Thoracic aorta (tissue), 2 donors: ENCODE measurements at places on chromosomes 11 and 22. TPM values are rescaled to one million over a fixed set of nuclear protein-coding genes. Genes with fewer than 3 reads are reported as not detected.

Gene NAALADL1
- 25.8 TPM for total RNA-seq

Gene APIP
- total RNA-seq: 25.0 TPM

Gene OR51B2
- not detected for total RNA-seq

Gene CASP1
- 10.1 TPM for total RNA-seq

Gene UPB1
- 1.5 TPM for total RNA-seq

Gene TIGD3
- not detected for total RNA-seq

Gene FOSL1
- total RNA-seq: 143 TPM

Gene SLC7A4
- total RNA-seq: not detected

Gene CRKL
- total RNA-seq: 42.1 TPM

Gene POU2AF2
- not detected for total RNA-seq

Gene TMEM191C
- total RNA-seq: 0.27 TPM

Gene CALCA
- total RNA-seq: not detected

Gene DRD2
- total RNA-seq: not detected

Gene MAP6
- total RNA-seq: 16.4 TPM

Gene CD81
- 498 TPM for total RNA-seq

Gene LYVE1
- total RNA-seq: 81.5 TPM

Gene PRODH
- 16.0 TPM for total RNA-seq

Gene P4HA3
- 5.7 TPM for total RNA-seq

Gene KLHDC7B
- total RNA-seq: not detected

Gene TMA7B
- 4.6 TPM for total RNA-seq

Gene PEX16
- 19.8 TPM for total RNA-seq

Gene TSPAN32
- total RNA-seq: 6.9 TPM

Gene TIRAP
- 15.2 TPM for total RNA-seq

Gene KCNJ1
- not detected for total RNA-seq

Gene CRYBB2
- total RNA-seq: 0.54 TPM

Gene C1QTNF4
- total RNA-seq: 2.0 TPM

Gene TRIM51
- not detected for total RNA-seq

Gene MPZL3
- 0.41 TPM for total RNA-seq

Gene MMP12
- total RNA-seq: not detected

Gene GATD1
- 48.7 TPM for total RNA-seq

Gene TP53I11
- total RNA-seq: 141 TPM

Gene BIRC3
- total RNA-seq: 15.3 TPM

Gene OR52A1
- not detected for total RNA-seq

Gene PLEKHB1
- total RNA-seq: 7.9 TPM

Gene PHOX2A
- total RNA-seq: not detected

Gene SLC29A2
- 3.0 TPM for total RNA-seq

Gene OR4C15
- not detected for total RNA-seq

Gene FGF3
- not detected for total RNA-seq

Gene RGL4
- total RNA-seq: not detected

Gene SLC22A9
- total RNA-seq: not detected

Gene C11orf86
- not detected for total RNA-seq

Gene PAX6
- total RNA-seq: 0.68 TPM

Gene PKDREJ
- under 0.01 TPM for total RNA-seq

Gene KDELR3
- total RNA-seq: 52.9 TPM

Gene SUSD2
- 43.2 TPM for total RNA-seq

Gene RHOD
- total RNA-seq: 51.3 TPM

Gene HTR3B
- total RNA-seq: not detected

Gene MS4A6A
- 111 TPM for total RNA-seq

Gene ANGPTL5
- total RNA-seq: 2.0 TPM

Gene OR8D1
- total RNA-seq: not detected

Gene OR4A16
- not detected for total RNA-seq

Gene SPDYC
- total RNA-seq: not detected

Gene FAT3
- 16.0 TPM for total RNA-seq

Gene DEFB131B
- not detected for total RNA-seq
